GF-D8 (cell line): ENCODE measurements at places on chromosomes 6 and 20.

DNA sequence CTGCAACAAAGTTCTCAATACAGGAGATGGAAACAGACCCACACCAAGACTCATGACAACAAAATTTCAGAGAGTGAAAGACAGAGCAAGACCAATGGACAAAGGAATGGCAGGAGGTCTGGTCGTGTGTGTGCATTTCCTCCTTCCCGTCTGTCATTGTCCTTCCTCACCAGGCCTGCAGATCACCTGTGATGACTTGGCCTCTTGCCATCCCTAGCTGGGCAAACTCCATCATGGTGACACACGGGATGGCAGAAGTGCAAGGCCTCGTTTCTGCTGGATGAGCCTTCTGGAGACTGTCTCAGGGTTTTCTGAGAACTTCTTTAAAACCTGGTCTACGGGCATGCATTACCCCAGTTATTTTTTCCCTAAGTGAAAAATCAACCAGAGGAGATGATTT, 49.2 kb downstream of the RPP21 start:
- no peak for DNase-seq

DNA sequence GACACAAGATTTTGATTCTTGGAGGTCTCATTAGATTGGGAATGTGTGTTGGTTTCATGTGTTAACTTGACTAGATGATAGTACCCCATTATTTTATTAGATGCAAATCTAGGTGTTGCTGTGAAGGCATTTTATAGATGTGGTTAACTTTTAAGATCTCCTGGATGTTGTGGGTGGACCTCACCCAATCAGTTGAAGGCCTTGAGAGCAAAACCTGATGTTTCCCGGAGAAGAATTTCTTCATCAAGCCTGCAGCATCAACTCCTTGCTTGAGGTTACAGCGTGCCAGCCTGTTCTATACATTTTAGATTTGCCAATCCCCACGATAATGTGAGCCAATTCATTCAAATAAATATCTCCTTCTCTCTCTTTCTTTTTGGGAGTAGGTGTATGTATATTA, 66.8 kb upstream of the EXOC2 start:
- no peak for DNase-seq

DNA sequence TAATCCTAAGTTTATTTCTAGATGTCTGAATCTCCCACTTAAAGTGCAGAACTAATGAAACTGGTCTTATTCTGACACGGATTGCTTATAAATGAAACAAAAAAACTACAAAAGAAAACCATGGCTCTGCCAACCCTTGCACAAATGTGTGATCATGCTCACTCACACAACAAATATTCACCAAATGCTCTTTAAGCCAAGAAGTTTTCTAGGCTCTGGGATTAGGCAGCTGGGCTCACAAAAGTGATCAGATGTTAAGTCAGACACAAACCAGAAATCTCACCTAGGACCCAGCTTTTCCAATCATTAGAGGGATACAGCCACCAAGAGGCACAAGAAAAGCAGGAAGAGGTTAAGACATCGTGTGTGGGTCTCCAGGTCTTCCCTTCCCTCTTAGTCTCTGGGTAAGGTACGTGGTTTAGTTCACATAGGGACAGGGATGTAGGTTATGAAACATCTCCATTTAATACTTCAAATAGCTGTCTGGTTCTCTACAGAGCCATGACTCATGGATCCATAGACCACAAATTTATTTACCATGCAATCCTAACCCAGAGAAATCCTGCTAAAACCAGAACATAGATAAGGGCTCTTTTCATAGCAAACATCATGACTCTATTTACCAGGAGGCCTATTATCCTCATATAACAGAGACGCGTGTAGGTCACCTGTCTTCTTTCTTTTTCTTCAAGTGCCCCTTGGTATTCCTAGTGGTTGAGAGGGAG, 165.2 kb downstream of the WDR27 start:
- DNase-seq, result no peak

GRCh38 chr6:85428486-85428885, 21.4 kb upstream of the NT5E start:
- DNase-seq, result no peak

- no peak for DNase-seq
Observed at GRCh38 chr6:160082627-160083026, 39.0 kb upstream of the SLC22A1 start.

DNA sequence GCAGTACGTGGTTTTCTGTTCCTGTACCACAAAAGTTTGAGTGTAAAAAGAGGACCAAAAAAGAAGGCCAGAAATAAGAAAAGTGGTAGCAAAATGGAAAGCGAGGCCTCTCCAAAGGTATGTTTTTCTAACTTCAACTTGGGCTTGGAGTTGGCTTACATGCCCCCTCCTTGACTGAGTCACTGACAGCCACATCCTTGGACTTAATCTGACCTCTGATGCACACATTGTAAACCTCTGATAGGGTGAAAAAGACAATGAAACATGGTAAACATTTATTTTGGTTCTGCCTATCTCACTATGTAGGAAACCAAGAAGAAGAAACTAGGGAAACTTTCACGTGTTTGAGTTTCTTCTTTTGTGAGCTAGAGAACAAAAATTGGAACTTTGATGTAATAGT, 503.2 kb upstream of the ID4 start:
- no peak for DNase-seq

DNA sequence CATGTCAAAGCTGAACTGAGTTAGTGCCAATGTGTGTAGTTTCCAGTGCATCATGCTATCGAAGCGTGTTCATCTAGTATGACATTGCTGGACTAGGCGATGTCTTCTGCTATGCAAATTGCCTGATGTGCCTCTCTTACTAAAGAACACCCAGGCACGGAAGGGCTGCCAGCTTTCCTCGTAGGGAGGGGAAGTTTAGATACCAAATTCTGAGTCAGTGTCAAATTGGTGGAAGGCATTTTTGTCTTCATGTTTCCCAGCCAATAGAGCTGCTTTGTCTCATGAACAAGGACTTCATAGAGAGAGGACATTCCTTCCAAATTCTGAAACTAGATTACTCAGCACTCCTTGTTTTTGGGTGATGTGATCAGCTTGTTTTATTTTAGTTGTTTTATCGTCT, 320.1 kb downstream of the BTBD3 start:
- no peak for DNase-seq

- no peak for DNase-seq
Observed at GRCh38 chr6:72984981-72985665, 240.2 kb downstream of the KHDC1L start.

DNA sequence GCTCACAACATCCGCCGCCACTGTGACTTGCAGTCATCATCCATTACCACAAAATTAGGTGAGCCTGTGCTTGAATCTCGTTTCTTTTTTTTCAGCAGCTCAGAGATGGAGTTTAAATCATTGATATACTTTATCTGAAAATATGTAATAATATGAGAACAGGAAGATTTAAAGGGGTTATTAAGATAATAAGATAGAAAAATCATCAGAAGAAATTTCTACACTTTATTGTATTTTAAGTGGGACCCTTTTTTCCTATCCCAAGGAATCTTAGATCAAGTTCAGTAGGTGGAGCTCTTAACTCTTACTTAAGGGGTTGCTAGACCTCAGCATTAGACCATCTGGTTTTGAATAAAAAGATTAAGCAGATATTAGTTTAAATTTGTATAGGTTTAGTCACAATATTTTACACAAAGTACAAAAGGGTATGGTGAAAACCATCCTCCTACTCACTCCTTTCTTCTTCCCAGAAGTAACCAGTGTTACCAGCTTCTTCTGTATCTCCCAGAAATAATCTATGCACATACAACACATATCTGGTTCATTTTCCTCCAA, 9.4 kb upstream of the NCOA7 start:
- peak; percentile 67 for DNase-seq

DNA sequence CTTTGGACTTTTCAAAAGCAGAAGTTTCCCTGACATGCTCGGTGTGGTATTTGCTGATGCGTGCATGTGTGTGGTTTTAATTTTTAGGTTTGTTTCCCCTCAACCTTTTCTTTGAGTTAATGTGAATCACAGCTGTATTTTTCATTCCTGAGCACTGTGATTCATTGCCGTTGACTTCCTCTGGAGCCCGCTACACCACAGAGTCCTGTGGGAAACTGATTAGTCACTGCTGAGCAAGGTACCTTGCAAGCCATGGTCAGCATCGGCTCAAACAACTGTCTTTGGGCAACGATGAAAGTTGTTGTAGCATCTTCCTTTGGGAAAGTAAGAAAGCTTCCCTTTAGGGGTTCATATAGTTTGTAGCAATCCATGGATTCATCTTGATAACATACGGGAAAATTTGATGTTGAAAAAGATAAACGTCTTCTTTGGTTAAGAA, 57.5 kb downstream of the RIN2 start:
- no peak for DNase-seq

DNA sequence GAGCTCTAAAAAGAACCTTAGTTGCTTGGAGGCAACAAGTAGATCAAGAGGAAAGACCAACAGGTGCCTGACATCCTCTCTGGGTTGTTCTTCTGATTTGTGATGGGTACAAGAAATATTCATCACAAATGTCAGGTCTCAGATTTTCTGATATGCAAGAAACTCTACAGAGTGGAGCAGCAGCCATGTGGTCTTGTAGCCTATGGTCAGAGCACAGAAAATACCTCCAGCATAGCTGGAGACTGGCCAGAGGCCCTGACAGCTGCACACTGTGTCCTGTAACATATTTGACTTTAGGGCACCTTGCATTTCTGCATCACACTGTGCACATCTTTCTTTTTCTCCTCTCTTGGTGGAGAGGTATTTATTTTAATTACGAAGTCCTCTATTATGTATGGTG, 116.3 kb downstream of the GMPR start:
- no peak for DNase-seq

DNA sequence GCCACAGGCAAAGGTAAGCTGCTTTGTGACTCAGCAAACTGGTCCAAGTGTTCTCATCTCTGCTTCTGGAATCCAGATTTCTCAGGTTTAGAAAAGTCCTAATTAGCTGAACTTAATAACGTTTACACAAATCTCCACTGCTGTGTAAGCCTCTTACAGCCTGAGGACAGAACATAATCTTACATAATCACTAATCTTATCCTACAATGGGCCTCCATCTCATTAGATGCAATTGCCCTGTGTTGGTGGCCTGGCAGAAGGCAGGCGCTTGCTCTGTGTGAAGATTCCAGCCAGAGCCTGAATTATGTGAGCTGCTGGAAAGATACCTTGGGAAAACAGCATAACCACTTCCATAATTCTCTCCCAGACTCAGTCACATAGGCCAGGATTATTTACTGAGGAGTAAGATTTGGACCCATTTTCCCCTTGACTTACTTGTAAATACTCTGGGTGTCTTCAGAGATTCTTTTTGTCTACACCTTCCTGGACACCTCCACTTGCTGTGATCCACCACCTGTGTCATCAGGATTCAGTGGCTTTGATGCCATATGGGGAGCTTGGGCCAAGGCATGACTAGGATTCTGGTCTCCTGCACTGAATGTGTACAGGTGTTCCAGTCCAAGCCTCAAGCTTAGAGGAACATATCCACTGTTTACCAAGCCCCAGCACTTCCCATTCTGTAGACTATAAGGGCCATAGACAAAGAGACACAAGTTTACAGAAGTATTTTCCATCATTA, 104.4 kb downstream of the C6orf118 start:
- DNase-seq, result no peak

- peak; percentile 30 for DNase-seq
Observed at GRCh38 chr6:148367411-148368024, 24.9 kb downstream of the SASH1 start.

- DNase-seq, result no peak
Observed at GRCh38 chr6:53412021-53412715, 63.4 kb upstream of the ELOVL5 start.

DNA sequence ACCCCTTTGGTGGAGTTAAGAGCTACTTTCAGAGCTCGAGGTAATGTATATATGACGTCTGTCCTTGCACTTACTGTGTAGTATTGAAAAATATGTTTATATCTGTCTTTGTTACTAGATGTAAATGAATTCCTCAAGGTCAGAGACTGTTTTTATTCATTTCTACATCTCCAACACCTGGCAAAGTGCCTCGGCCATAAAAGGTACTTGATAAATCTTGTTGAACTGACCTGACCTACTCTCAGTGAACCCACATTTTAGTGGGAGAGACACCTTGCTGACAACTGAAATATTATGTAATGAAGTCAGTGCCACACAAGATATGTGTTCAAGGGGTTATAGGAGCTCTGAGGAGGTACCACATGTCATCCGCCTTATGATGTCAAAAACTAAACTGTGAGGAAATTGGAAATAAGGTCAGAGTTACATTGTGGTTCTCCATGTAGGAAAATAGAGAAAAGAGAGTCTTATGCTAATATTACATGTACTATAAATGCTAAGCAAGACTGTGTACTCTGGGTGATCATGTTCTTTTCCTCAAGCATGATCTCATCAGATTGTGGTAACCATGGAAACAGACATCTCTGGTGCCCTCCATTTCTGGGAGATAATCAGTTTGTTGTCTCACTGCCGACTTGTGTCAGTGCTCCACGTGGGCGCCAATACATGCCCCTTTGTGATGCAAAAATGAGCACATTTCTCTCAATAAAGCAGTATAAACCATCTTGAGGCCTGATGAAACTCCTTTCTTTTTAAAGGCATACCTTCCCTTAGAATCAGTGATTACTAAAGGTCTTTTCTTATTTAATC, 5.7 kb upstream of the TMEM30A start:
- no peak for DNase-seq

- DNase-seq, result no peak
Observed at GRCh38 chr6:130362128-130362527, 3.7 kb upstream of the TMEM200A start.

- no peak for DNase-seq
Observed at GRCh38 chr20:16865406-16865805, 117.2 kb downstream of the OTOR start.

- no peak for DNase-seq
Observed at GRCh38 chr6:18432180-18432579, 45.0 kb downstream of the RNF144B start.

DNA sequence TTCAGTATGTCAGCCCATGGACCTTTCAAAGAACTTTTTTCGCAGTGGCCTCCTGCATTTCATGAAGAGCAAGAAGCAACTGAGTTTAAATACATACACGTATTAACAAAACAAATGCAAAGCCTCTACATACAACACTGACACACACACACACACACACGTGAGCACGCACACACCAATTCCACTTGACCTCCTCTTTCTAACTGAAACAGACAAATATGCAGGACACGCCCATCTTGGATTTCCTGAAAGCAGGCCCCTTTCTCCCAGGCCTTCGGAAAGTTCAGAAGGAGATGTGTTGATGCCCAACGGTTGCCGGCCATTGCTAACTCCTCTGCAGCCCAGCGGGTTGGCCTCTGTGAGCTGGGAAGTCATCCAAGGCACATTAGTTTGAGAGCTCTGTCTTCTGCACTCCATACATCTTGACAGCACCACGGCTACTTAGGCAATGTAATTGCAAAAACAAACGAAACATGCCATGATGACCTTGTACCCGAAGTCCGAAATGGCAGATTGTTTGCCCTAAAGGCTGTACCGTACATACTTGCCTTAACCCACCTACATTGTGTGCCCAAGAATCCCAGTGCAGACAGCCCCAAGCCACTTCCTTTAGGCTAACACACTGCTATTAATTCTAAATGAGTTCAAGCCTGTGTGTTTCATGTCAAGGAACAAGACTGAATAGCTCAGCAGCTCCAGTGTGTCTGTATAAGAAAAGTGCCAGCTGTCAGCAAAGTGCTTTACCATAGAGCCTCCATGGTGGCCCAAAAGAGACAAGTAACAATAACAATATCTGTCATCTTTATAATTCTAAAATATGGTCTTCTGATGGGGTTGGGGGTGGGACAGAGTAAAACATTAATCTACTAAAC, 138.8 kb upstream of the RNF217 start:
- DNase-seq, result no peak
